ENCODE measurements at places on chromosomes 7 and 10. TPM values are rescaled to one million over a fixed set of nuclear protein-coding genes. Genes with fewer than 3 reads are reported as not detected.

CDHR3 gene
- 3.7 TPM for polyA plus RNA-seq

CCDC3 gene
- 2.3 TPM for polyA plus RNA-seq

KCNMA1 gene
- polyA plus RNA-seq: 19.4 TPM

SLC39A12 gene
- polyA plus RNA-seq: not detected

GPR26 gene
- polyA plus RNA-seq: not detected

TFEC gene
- 0.49 TPM for polyA plus RNA-seq

CACNB2 gene
- 9.6 TPM for polyA plus RNA-seq

SPDYE5 gene
- 0.09 TPM for polyA plus RNA-seq
